ENCODE measurements at places on chromosomes 13 and 19.

DNA sequence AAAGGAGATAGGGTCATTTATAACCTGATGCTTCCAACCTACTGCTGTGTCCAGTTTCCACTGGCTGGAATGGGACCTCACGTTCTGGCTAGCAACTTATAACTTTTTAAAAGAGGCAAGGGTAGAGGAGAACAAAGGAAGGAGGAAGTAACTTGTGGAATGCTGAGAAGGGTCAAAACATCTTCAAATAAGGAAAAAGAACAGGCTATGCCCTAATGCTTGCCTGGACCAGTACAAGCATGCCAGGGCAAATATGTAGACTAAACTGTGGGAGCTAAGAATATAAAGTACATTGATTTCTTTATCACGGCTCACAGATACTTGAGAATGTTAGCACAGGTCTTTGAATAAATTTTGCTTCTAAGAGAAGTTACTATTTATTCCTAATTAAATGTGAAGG, 1.5 kb upstream of the ZNF561 start:
- no peak for DNase-seq

- no peak for DNase-seq
These were observed 1694.4 kb downstream of the EFNB2 start for GRCh38 chr13:104841110-104841509.

- no peak for DNase-seq
These were observed 2216.7 kb upstream of the PCDH20 start for GRCh38 chr13:63632321-63632720.

GRCh38 chr19:46872967-46873366, 12.2 kb downstream of the ARHGAP35 start:
- DNase-seq, result no peak

DNA sequence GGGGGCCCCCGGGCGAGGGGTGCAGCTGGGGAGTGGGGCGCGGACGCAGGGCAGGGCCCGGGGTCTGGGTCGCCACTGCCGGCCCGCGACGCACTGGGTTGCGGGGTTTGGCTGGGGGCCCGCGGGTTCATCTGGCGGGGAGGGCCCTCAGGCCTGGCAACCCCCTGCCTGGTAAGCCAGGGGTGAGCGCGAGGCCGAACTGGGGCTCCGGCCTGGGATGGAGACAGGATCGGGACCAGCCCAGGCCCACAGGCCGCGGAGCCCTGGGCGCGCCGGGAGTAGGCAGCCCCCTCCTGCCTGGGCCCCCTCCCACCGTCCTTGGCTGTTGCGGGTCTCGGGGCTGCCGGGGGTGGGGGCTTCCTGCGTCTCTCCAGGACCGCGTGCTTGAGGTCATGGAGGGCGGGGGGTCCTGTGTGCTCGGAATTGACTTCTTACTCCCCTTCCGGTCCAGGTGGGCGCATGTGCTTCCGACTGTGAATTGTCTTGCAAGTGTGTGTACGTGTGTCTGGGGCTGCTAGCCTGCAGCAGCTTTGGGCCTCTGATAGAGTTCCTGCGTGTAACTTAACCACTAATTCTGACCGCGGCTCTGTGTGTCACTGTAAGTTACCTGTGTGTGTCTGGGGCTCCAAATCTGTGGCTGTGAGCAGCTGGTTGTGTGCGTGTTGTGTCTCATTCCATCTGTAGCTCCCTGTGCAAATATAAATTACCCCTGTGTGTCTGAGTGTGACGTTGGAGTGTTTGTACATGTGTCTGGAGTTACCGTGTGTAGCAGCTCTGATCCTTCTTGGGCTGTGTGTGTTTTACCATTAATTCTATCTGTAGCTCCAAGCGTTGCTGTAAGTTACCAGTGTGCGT, 751 bp downstream of the GRAMD1A start:
- DNase-seq, result peak; percentile 50

GRCh38 chr19:35122687-35123551, 7.3 kb downstream of the FXYD3 start:
- no peak for DNase-seq

- DNase-seq, result no peak
These were observed 891.5 kb downstream of the EFNB2 start for GRCh38 chr13:105643966-105644365.

DNA sequence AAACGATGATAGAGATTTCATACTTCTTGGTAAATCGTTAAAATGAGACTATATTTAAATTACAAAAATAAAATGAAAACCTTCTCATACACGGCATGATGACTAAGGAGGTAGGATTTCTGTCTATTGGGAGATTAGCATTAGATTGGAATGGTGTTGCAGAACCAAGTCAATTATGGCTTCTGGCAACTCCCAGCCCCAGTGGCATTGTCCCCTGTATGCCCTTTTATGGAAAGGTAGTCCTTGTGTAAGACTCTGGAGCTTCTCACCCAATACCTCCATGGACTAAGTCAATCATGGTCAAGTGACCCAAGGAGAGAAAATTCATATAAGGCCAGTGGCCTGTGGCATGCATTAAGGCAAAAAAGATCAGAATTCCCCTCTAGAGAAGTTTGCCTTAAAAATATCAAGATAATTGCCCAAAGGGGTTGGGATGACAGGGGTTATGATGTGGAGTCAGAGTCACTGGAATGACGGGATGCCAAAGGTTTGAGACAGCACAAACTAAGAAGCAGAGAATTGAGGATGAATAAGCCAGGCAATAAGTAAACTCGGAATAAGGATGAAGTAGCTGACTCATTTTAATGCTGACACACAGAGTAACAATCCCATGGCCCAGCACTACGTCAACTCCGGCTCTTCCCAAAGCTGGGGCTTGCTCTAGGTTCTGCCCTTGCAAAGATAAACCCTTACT, 57.8 kb upstream of the POSTN start:
- peak; percentile 99 for DNase-seq

- peak; percentile 59 for DNase-seq
These were observed 6.7 kb downstream of the SAFB2 start for GRCh38 chr19:5615756-5616327.

- no peak for DNase-seq
These were observed 3.2 kb downstream of the LRFN1 start for GRCh38 chr19:39317476-39317875.

DNA sequence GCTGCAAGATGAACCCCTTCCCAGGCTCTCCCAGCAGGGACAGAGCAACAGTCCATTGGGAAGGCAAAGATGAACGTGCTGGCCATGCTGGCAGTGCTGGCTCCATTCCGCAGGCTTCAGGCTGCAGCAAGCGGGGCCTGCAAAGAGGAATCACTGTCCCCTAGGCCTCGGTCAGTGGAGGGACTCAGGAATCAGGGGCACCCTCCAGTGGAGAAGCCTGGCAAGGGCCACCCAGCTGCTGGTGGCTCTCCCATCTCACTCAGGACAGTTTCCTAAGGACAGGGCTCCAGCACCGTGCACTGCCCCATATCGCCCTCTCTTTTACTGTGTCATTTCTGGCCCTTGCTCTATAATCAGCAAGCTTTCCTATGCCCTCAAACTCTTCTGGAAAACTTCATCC, 498.6 kb downstream of the EFNB2 start:
- DNase-seq, result no peak

DNA sequence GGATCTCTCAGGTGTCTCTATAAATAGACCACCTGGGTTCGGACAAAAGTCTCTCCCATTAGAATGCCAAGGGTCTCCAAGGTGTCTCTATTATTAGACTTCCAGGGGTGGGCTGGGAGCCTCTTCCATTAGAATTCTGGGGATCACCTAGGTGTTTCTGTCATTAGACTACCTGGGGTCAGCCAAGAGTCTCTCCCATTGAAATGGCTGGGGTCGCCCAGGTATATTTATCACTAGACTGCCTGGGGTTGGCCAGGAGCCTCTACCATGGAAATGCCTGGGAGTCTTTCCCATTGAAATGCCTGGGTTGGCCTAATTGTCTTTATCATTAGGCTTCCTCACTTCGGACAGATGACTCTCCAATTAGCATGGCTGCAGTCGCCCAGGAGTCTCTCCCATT, 1565.5 kb downstream of the UQCRFS1 start:
- DNase-seq, result no peak

DNA sequence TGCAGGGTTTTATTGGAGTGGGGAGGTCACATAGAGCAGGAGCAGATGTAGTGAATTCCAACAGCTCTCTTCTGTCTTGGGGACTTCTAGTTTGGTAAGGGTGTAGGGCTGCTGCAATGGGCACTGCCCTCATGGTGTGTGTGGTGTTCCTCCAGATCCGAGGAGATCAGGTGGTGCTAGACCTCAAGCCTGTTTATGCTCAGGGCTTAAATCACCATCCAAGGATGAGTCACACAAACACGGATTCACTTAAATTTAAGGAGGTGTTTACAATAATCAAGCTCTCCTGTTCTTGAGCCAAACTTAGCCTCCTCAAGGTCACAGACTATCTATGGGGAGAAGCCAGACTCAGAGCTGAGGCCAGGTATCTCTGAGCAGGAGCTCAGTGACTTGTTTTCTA, 23.0 kb downstream of the HS6ST3 start:
- DNase-seq, result no peak

DNA sequence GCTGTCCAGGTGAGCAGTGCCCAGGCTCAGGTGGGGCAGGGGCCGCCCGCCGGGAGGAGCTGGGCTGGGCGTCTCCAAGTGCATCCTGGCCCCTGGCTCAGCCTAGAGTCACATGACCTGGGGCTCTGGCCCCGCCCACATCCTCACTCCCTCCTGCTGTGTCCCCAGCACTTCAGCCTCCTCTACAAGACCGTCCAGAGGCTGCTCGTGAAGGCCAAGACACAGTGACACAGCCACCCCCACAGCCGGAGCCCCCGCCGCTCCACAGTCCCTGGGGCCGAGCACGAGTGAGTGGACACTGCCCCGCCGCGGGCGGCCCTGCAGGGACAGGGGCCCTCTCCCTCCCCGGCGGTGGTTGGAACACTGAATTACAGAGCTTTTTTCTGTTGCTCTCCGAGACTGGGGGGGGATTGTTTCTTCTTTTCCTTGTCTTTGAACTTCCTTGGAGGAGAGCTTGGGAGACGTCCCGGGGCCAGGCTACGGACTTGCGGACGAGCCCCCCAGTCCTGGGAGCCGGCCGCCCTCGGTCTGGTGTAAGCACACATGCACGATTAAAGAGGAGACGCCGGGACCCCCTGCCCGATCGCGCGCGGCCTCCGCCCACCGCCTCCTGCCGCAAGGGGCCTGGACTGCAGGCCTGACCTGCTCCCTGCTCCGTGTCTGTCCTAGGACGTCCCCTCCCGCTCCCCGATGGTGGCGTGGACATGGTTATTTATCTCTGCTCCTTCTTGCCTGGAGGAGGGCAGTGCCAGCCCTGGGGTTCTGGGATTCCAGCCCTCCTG, 16.8 kb upstream of the CELF5 start:
- DNase-seq, result no peak

- DNase-seq, result peak; percentile 14
These were observed 13.1 kb upstream of the ADPRHL1 start for GRCh38 chr13:113466383-113466782.

- DNase-seq, result no peak
These were observed 1.1 kb downstream of the IGFLR1 start for GRCh38 chr19:35741203-35741515.

DNA sequence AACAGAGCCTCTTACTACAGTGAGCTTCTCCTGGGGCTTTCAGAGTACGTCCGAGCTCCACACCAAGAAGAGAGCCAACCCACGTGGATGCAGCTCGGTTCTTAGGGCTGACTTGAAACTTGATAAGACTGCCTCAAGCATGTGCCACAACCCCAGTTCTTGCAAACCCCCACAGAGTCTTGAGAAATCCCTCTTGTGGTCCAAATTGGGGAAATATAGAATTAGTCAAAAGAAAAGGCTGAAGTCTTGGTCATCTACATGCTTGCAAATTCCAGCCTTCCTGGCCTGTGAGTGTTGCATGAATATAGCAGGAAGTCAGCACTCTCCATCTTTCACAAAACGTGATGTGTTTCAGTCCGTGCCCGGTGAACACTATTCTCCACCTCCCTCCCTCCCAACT, 95.2 kb downstream of the GGACT start:
- no peak for DNase-seq

DNA sequence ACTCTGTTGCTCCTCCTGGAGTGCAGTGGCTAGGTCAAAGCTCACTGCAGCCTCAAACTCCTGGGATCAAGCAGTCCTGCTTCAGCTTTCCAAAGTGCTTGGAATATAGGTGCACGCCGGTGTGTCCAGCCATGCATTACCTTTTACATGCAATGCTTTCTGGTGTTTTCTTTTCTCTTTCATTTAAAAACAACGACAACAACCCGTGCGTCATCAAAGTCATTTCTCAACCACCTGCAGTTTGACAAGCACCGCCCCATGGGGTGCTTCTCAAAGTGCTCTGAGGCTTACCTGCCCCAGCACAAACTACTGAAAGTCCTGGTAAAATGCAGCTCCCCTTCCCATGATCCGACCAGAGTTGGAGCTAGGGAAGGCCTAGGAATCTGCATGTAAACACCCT, 7.1 kb downstream of the QTRT1 start:
- DNase-seq, result no peak

- DNase-seq, result no peak
These were observed 341.9 kb downstream of the KCNRG start for GRCh38 chr13:50357136-50357535.

GRCh38 chr13:23352161-23352560, 81.3 kb downstream of the SACS start:
- no peak for DNase-seq

DNA sequence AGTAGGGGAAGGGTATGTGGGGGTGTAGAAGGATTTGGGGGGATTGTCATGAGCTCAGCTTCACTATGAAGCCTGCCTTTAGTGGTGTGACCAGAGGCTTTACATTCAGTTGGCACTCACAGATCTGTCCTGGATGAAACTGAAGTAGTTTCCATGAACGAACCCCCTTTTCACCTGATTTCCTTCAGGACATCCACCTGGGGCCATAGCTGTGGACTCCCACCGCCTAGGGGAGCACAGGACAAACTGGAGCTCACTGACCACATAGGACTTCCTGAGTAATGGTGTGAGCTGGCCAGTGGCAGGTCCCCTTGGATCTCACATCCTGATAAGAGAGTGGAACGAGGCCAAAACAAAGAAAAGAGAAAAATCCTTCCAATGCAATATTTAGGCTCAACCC, 54.1 kb downstream of the MRPL57 start:
- DNase-seq, result no peak

DNA sequence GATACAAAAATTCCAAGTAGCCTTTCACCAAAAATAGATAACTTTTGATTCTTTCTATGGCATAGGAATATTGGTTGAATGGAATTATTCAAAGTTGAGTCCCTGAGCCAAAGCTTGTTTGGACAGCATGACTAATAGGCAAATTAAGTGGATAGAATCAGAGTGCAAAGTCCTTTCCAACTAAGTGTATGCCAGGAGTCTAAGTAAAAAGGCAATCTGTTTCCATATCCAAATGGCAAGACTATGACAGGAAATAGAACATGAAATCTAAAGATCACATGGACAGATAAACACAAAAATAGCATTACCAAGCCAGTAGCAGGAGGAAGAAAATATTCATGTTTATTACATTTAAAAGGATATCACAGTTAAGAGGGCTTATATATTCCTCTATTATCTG, 804.6 kb downstream of the SLITRK6 start:
- DNase-seq, result no peak

- DNase-seq, result peak; percentile 41
These were observed 2743.3 kb upstream of the PCDH20 start for GRCh38 chr13:64158908-64159307.

GRCh38 chr19:38093587-38093986, 130.4 kb downstream of the DPF1 start:
- no peak for DNase-seq
